ENCODE measurements at places on chromosomes 13 and 19.

GRCh38 chr13:72029981-72030380 is 163.0 kb upstream of the DACH1 start:
- no peak for DNase-seq

DNA sequence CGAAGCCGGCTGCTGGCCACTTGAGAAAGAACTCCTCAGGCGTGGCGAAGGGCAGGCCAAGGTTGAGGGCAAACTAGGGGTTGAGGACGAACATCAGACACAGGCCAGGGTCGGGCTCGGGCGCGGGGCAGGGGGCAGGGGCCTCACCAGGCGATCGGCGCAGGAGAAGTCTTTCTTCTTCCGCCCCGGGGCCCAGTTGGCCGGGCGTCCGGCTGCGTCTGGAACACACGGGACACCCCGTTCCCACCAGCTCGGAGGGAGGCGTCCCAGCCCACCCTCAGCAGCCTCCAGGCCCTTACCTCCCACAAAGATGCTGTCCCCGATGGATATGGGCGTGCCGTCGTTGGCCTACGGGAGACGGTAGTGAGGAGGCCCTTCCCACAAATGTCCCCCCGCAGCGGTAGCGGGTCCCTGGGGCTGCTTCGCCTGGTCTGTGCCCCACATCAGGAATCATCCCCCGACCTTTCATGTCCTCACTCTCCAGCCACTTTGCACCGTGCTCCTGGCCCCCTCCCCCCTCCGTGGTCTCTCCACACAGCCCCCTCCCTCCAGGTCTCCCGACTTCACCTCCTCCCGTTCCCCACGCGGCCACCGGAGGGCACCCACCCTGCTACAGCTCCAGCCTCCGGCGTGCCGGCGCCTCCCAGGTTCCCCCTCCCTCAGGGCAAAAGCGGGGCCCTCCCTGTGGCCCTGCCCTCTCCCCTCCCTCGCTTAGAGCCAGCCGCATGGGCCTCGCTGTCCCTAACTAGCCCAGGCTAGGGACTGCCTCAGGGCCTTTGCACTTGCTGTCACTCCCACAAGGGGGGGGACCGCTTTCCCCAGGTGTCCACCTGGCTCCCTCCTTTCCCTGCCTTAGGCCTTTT is 4.8 kb downstream of the PNKP start:
- DNase-seq, result no peak

GRCh38 chr19:27776020-27776419 is 1436.9 kb downstream of the UQCRFS1 start:
- DNase-seq, result no peak

DNA sequence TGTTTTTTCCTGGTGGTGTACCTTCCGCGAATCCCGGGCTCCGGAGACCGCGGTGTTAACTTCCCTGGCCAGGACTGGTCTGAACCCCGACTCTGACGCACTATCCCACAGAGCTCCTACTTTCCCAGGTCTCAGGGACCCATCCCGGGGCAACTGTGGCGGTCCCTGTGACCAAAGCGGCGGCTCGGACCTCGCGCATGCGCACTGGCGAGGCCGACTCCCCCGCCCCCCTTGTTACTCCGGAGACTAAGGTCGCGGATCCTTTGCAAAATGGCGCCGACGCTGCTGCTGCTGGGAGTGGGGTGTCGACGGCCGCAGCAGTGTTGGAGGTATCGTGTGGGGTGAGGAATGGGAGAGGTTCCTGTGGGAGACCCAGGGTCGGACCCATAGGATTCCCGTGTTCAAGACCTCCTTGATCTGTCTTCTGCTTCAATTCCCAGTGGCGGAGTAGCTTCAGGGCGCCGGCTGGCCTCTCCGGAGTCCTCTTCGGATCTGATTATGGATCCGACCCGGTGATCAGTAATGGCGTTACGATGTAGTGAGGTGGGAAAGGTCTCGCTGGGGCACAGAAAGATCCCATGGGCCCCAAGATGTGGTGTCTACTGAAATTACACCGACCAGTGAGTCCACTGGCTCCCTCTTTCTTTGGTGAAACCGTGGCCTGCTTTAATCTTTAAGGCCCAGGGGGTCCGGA is 66.6 kb upstream of the ZNF527 start:
- DNase-seq, result no peak

GRCh38 chr19:45730368-45731288 is at the start of gene FBXO46:
TSS of gene FBXO46 (minus strand) at chr19:45730896. CDS start at chr19:45713495, 17,401 bp downstream.
- DNase-seq, result peak; percentile 85

GRCh38 chr19:17404621-17405249 is 695 bp downstream of the BST2 start:
- DNase-seq, result peak; percentile 13

DNA sequence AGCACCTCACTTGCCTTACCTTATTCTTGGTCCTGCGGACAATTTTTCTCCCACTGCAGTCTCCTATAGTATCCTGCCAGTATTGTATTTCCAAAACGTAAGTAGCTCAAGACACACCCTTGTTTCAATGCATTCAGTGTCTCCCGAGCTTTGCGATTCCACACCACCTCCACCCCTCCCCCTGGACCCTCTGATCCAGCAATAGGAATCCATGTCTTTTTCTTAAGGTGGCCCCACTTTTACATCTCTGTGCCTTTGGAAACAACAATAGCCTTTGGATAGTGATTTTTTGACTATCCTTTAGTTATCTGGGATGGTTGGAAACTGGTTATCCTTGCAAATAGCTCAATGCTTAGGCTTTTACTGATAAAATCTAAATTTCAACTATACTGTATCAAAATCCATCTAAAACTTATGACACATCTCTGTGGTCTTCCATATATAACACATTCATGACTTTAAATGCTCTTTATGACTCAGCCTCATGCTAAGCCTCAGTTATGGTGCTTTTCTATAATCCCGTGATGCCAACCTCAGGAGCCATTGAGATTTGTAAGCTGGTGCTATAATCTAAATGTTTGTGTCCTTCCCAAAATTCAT is 27.1 kb downstream of the FAM216B start:
- no peak for DNase-seq

GRCh38 chr13:78121459-78122348 is 203.1 kb upstream of the EDNRB start:
- DNase-seq, result peak; percentile 17

DNA sequence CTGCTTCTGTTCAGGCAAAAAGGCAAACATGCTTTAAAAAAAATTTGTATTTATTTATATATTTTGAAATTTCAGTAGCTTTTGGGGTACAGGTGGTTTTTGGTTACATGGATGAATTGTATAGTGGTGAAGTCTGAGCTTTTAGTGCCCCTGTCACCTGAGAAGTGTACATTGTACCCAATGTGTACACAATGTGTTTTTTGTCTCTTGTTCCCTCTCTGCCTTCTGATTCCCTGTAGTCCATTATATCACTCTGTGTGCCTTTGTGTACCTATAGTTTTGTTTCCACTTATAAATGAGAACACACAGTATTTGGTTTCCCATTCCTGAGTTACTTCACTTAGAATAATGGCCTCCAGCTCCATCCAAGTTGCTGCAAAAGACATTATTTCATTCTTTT is 77.4 kb downstream of the PDS5B start:
- DNase-seq, result no peak

DNA sequence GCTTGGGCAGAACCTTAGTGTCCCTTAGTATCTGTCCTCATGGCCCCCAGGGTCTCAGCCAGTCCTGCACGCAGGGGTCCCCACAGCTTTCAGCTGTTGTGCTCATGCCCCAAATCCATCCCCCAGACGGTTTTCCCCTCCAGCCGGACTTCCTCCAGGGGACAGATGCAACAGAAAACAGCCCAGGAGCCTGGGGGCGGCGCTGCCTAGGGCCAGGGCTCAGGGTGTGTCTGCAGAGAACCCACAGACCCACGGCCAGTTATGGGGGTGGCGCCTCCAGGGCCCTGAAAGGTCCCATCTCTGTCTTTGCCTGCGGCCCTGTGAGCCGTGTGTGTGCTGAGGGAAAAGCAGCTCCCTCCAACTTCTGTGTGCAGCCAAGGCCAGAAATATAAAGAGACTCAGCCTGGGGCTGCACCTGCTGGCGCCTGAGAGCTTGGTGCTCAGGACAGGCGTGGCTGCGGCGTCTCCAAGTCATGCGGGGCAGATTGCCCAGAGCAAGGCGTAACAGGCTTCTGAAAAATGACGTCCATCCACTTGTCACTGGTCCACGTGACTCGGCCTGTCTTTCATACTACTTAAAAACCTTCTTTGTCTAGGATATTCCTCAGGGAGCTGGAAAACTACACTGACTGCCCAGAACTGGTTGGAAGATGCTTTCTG is 22.1 kb upstream of the F7 start:
- no peak for DNase-seq

- no peak for DNase-seq
These were observed 101.1 kb downstream of the EDNRB start for GRCh38 chr13:77817521-77817920.

- no peak for DNase-seq
These were observed 6.3 kb upstream of the LRFN3 start for GRCh38 chr19:35929876-35930275.

GRCh38 chr13:97333983-97334382 is 100.0 kb upstream of the RAP2A start:
- no peak for DNase-seq

DNA sequence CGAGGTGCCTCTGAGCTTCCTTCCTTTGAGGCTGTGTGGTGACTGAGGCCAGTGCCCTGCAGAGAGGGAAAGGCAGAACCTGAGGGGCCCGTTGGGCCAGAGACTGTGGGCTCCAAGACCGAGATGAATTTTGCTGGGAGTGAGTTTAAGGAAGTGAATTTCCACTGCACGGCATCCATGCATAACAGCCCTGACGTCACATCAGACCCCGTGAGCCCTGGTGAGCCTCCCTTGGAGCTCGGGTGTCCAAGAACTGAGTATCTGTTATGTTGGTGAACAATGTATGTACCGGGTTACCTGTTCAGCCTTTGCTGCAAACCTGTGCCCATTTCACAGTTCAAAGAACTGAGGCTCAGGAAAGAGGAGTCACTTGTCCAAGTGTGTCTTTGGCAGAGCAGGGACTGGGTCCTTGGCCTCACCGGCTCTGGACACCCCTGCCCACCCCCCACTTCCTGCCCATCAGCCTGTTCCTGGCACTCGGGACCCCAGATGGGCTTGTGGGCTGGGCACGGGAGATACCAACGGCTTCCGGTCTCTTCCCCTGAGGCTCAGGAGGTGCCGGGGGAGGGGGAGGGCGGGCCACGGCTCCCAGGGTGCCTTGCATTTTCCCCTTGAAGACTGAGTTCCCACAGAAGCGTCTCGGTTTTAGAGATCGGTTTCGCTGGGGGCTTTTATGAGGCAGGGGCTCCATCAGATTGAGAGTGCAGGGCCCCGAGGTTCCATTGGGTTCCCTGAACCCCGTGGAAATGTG is 33.7 kb downstream of the NFILZ start:
- DNase-seq, result no peak

DNA sequence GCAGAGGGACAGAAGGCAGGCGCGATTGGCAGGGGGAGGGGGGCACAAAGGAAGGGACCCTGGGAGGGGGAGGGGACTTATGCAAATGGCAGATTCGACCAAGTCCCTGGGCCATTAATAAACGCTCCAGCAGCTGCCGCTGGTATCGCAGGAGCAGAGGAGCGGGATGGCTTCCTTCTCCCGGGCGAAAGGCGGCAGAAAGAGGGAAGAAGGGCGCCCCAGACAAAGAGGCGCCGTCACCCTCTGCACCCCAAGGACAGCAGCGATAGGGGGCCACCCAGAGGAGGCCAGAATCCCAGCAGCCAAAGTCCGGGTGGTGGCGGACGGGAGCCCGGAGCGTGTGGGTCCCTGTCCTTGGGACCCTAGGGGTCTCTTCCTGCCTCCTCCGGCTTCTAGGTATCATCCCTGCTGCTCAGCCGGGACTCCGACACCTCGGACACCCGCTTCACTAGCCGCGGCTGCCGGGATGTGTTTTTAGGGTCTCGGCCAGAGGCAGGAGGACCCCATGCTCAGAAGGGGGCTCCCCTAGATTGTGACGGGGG is 1.9 kb downstream of the PTPRS start:
- DNase-seq, result no peak

GRCh38 chr19:4575267-4576015 is 16.0 kb upstream of the SEMA6B start:
- no peak for DNase-seq

DNA sequence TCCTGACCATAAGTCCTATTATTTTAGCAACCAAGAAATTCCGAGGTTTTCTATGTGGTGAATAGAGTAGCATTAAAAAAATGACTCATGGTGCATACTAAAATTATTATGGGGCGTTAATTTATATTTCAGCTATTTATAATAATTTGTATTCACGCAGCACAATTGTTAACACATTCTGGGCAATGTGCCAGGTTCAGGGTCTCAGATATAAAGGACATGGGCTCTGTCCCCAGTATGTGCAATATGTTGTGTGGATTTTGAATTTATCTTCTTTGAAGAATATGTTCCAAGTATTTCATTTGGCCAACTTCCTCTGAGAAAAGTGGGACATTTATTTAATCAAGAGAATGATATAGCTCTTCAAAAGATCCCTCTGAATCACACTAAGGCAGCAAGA is 1434.7 kb upstream of the PRR20A start:
- no peak for DNase-seq

DNA sequence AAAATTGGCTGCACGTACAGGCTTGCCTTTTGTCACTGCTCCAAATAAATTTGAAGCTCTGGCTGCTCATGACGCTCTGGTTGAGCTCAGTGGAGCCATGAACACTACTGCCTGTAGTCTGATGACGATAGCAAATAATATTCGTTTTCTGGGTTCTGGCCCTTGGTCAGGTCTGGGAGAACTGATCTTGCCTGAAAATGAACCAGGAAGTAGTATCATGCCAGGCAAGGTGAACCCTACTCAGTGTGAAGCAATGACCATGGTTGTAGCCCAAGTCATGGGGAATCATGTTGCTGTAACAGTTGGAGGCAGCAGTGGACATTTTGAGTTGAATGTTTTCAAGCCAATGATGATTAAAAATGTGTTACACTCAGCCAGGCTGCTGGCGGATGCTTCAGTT is 16.1 kb upstream of the AKAP11 start:
- DNase-seq, result no peak

DNA sequence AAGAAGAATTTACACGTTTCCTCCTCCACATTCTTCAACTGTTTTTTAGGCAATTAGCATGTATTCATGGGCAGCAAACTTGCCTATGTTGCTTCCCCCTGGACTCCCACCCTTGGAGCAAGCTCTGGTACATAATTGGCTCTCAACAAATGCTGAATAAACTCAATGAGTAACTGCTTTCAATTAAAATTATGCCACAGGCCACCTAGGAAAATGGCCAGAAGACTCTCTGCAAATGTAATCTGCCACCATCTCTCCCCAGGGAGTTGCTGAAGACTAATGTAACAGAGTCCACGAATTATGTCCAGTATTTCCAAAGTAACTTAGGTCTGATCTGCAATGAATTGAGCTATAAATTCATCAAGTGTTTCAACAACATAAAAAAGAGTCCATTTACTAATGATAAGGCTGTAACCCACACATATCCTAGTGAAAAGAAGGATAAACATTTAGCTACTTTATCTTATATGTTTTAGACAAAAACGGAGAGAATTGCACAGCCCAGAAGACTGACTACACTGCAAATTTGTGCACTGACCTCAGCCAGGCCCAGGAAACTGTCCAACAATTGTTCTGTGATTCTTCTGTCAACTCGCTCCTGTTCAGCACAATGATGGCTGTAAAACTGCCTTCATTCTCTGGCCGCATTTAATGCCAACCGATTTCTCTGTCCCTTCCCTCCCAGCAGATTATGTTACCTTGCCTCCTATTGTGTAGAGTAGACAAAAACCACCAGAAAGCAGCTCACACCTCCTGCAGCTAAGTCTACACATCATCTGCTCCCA is 808.6 kb upstream of the ARGLU1 start:
- DNase-seq, result no peak
